ENCODE measurements at places on chromosomes 1 and 21.

DNA sequence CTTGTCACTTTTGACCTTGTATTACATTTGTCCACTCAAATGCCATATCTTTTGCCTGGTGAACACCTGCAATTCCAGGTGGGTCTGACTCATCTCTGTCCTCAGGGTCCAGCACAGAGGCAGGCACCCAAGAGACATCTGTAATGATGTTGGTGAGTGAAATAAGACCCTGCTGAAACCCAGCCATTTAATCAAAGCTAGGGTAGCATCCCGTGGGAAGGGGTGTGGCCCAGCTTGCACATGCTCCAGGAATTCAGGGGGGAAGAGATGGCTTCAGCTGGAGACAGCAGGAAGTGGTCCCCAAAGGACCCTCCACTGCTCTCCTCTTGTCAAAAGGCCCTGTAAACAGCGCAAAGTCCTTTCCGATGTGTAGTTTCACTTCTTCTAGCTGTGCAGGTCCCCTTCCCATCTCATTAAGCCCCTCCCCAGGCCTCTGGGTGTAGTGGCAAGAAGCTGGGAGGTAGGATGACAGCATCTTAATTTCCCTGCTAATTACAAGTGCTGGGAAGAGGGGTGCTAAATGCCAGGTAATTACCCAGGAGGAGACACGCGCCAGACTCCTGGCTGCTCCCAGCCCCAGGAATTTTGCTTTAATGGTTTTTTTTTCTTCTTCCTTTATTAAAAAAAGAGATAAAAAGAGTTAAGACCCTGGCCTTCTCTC is 54.4 kb upstream of the TRABD2B start:
- no peak for DNase-seq

DNA sequence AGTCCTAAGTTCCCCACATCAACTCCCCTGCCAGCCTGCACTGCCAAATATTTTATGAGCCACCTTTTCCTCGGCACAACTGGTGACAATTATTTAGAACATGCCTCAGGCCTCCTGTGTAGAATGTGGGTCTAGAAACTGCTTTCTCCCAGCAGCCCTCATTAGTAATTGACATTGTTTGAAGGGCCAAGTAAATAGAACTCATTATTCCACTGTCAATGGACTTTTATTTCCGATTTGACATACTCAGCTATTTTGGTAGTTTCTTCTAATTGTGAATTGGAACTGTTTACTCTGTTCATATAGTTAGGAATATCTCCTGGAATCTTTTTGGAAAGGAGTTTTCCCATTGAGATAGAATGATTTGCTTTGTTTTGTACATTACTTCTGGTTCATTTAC is 168.8 kb upstream of the L1TD1 start:
- DNase-seq = no peak

DNA sequence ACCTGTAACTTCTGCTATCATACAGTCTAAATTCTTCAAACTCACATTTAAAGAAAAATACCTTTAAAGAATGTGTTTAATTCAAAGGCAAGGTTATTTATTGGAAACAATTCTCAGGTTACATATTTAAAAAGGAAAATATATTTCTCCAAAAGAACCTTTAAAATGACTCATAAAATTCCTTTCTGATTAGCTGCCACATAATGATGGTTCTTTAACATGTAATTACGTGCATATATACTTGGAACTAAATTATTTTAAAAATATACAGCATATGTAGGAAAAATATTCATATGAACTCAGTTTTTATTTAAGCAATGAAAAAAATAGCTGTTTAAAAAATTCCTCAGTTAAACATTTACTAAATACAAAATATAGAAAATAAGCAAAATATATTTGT is 173.6 kb downstream of the COP1 start:
- no peak for DNase-seq

DNA sequence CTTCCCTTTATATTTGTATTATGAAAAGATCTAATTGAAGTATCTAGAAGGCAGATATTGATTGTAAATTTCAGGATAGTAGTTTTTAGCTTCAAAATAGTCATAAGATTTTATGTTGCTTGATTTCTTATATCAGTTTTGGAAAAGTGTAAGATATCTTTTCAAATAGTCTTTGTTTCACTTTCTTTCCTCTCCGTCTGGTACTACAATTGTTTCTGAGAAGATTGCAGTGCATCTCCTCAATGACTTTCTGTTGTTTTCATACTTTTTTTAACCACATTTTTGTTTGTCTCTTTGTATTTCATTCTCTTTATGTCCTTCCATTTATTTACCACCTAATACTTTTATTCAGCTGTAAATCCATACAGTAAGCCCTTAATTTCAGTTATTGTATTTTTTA is 964.6 kb upstream of the B3GALT2 start:
- DNase-seq = no peak

GRCh38 chr1:164673584-164674214 is 114.7 kb downstream of the PBX1 start:
- DNase-seq = no peak

- no peak for DNase-seq
Observed at GRCh38 chr1:93395195-93395594, 49.5 kb downstream of the DR1 start.

- DNase-seq = no peak
Observed at GRCh38 chr1:201255479-201256362, 27.6 kb upstream of the PKP1 start.

- no peak for DNase-seq
Observed at GRCh38 chr21:44612029-44612486, at the start of gene KRTAP10-8. TSS of gene KRTAP10-8 (plus strand) at chr21:44612079. CDS start at chr21:44612101, 22 bp downstream.

All from left hindlimb (tissue), 1 donor.